Astrocyte (in vitro differentiated cells and primary cell): ENCODE measurements at places on chromosomes 2 and 18.
A peak's percentile ranks its signal among the peaks of the same experiment; 100 is the strongest.

GRCh38 chr2:219461047-219461514 is 26.4 kb downstream of the SPEG start:
- H3K4me1 ChIP-seq, result peaks cover 30% of the 10 kb centered on the region
- H3K4me3 ChIP-seq, result no peak overlapping the region
- DNase-seq, result peak; percentile 29
- peaks cover 5% of the 10 kb centered on the region for H3K36me3 ChIP-seq

- H3K4me1 ChIP-seq, result peaks cover 41% of the 10 kb centered on the region
- H3K27ac ChIP-seq, result peak overlapping the region; percentile 93
- peak overlapping the region; percentile 22 for H3K4me3 ChIP-seq
- DNase-seq, result peak; percentile 90
- peaks cover 8% of the 10 kb centered on the region for H3K36me3 ChIP-seq
These were observed 81.6 kb downstream of the ASAP2 start for GRCh38 chr2:9288233-9288632.

DNA sequence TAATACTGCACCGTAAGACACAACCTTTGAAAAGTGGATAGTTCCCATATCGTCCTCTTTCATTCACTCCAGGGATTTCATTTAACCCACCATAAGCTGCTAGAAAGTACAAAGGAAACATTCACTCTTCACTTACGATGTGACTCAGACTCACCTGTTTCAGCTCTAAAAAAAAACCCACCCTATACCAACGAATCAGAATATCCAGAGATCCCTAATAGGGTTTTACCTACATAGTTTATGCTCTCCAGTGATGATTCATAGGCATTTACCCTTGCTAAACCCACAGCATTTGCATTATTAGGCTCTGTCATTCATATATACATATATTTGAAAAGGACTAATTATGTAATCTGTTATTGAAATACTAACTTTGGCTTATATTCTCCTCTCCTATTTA is 60.2 kb downstream of the PRPF40A start:
- no peak overlapping the region for H3K4me3 ChIP-seq
- no peak overlapping the region for H3K27ac ChIP-seq
- DNase-seq, result no peak
- H3K36me3 ChIP-seq, result peaks cover 50% of the 10 kb centered on the region

DNA sequence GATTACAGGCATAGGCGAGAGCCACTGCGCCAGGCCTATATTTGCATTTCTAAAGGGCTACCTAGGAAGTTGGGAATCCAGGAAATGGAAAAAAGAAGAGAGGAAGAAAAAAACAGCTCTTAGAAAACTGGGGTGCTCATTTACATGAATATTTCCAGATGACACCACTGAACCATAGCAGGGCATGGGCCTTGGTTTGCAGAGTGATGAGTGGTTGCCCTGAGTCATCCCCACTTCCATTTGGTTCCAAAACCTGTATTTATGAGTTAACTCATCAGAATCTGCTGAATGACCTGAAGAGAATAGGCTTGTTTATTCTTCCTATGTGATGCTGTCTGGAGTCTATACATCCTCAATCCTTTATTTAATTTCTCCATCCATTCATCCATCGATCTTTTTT is 36.2 kb downstream of the EHD3 start:
- no peaks in the 10 kb centered on the region for H3K27me3 ChIP-seq
- no peaks in the 10 kb centered on the region for H3K36me3 ChIP-seq
- peak; percentile 59 for DNase-seq
- no peak overlapping the region for H3K4me3 ChIP-seq
- no peak overlapping the region for H3K27ac ChIP-seq

DNA sequence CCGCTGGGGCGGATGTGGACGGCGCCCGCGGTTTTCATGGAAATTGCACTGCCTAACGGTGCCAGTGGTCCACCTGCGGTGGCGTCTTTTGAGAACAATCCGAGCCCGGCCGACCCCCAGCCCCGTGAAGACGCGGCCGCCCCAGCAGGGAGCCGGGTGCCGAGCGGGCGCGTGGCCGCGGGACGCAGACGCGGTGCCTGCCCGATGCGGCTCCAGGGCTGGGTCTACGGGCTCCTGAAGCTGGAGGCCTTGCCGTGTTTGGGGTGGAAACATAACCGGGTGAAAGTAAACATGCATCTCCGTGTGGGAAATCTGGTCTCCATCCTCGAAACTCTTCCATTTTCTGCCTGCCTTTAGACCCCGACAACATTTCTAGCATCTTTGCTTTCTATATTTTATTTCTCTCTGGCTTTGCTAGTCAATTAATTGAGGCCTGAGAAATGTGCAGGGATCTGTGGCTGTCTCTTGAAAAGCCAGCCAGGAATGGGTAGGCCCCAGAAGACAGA is 572 bp downstream of the INPP4A start:
- DNase-seq, result no peak
- H3K27me3 ChIP-seq, result no peaks in the 10 kb centered on the region
- peak overlapping the region; percentile 78 for H3K4me3 ChIP-seq
- H3K27ac ChIP-seq, result peak overlapping the region; percentile 54
- H3K4me1 ChIP-seq, result peaks cover 9% of the 10 kb centered on the region
- H3K36me3 ChIP-seq, result no peaks in the 10 kb centered on the region

- no peaks in the 10 kb centered on the region for H3K27me3 ChIP-seq
- H3K4me3 ChIP-seq, result no peak overlapping the region
- H3K4me1 ChIP-seq, result peaks cover 5% of the 10 kb centered on the region
- no peak for DNase-seq
These were observed 3.7 kb downstream of the FAM98A start for GRCh38 chr2:33595385-33595784.

DNA sequence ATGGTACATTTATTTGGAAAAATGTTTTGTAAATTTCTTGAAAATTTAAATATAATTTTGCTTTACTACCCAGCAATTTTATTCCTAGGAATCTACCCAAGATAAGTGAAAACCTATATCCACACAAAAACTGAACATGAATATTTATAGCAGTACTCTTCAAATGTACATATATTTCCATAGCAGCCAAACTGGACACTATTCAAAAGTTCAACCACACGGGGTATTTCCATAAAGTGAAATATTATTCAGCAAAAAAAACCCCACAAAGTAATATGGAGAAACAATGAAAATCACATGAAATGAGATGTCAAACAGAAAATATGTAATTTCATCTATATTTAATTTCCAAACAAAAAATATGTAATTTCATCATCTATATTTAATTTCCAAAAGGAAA is 1247.6 kb upstream of the TMEFF2 start:
- H3K4me1 ChIP-seq, result no peaks in the 10 kb centered on the region
- DNase-seq, result no peak
- H3K36me3 ChIP-seq, result no peaks in the 10 kb centered on the region

- no peak for DNase-seq
- H3K36me3 ChIP-seq, result no peaks in the 10 kb centered on the region
- H3K4me3 ChIP-seq, result no peak overlapping the region
- no peaks in the 10 kb centered on the region for H3K4me1 ChIP-seq
These were observed 270.8 kb upstream of the PARD3B start for GRCh38 chr2:204274429-204274828.

GRCh38 chr2:61167579-61167978 is 5.6 kb downstream of the C2orf74 start:
- H3K27ac ChIP-seq, result no peak overlapping the region
- no peak overlapping the region for H3K4me3 ChIP-seq
- no peaks in the 10 kb centered on the region for H3K4me1 ChIP-seq
- H3K36me3 ChIP-seq, result peaks cover 3% of the 10 kb centered on the region

GRCh38 chr2:218748741-218749441 is 33.1 kb upstream of the CYP27A1 start:
- H3K36me3 ChIP-seq, result peaks cover 45% of the 10 kb centered on the region
- H3K27me3 ChIP-seq, result no peaks in the 10 kb centered on the region
- H3K27ac ChIP-seq, result no peak overlapping the region
- no peak for DNase-seq
- peaks cover 8% of the 10 kb centered on the region for H3K4me1 ChIP-seq
- no peak overlapping the region for H3K4me3 ChIP-seq

DNA sequence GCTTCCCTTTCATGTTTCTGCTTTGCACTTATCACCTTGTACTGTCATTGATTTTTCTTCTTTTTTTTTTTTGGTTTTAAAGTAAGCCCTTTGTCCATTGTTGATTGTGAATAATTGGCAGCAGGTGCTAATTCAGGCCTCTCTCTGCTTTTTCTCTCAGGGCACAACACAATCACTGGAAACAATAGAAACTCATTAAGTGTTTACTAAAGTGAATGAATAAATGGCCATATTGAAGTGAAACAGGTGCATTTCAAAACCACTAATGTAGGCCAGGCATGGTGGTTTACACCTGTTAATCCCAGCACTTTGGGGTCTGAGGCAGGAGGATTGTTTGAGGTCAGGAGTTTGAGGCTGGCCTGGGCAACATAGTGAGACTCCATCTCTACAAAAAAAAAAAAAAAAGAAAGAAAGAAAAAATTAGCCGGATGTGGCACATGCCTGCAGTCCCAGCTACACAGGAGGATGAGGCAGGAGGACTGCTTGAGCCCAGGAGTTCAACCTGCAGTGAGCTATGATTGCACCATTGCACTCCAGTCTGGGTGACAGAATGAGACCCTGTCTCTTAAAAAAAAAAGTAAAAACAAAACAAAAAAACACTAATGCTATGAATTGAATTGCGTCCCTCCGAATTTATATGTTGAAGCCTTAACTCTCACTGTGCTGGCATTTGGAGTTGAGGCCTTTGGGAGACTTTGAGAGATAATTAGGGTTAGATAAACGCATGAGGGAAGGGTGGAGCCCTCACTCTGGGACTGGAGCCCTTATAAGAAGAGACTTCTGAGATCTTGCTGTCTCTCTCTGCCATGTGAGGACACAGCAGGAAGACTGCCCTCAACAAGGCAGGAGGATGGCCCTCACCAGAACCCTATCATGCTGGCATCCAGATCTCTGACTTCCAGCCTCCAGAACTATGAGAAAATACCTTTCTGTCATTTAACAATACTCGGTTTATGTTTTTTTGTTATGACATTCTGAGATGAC is 19.9 kb downstream of the SLC38A11 start:
- no peak overlapping the region for H3K27ac ChIP-seq
- no peaks in the 10 kb centered on the region for H3K4me1 ChIP-seq
- no peak for DNase-seq
- H3K36me3 ChIP-seq, result no peaks in the 10 kb centered on the region
- H3K27me3 ChIP-seq, result no peaks in the 10 kb centered on the region

DNA sequence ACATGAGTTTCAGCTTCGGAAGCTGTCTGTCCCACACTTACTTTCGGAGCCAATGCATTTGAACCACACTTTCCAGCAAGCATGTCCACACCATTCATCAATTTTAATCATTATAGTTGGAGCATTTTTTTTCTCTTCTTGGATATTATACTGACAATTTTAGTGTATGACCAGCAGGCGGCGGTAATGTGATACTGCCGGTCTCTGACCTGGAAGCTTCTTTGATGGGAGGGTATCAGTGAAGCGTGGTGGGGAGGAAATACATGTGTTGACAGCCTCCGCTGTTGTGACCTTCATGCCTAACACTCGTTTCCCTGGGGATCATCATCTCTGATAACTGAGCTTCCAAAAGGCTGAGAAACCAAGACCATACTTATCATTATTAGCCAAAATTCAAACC is 231.7 kb downstream of the GBX2 start:
- H3K4me1 ChIP-seq, result peaks cover 18% of the 10 kb centered on the region
- no peaks in the 10 kb centered on the region for H3K27me3 ChIP-seq
- no peak overlapping the region for H3K27ac ChIP-seq
- H3K36me3 ChIP-seq, result no peaks in the 10 kb centered on the region
- no peak for DNase-seq
- no peak overlapping the region for H3K4me3 ChIP-seq

DNA sequence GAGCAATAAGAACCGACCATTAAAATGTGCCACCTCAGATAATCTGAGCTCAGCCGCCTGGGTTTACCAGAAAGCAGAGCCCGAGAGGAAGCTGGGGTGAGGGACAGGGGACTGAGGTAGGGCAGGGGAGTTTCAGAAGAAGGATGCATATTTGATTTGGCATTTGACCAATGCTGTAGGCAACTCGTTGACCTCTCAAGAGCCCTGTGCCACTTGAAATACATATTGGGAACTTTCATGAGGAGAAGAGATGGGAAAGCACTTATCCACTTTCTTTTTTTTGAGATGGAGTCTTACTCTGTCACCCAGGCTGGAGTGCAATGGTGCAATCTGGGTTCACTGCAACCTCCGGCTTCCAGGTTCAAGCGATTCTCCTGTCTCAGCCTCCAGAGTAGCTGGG is 148.4 kb upstream of the SPRED2 start:
- DNase-seq, result no peak
- H3K4me3 ChIP-seq, result no peak overlapping the region
- H3K27me3 ChIP-seq, result no peaks in the 10 kb centered on the region
- peaks cover 9% of the 10 kb centered on the region for H3K4me1 ChIP-seq

DNA sequence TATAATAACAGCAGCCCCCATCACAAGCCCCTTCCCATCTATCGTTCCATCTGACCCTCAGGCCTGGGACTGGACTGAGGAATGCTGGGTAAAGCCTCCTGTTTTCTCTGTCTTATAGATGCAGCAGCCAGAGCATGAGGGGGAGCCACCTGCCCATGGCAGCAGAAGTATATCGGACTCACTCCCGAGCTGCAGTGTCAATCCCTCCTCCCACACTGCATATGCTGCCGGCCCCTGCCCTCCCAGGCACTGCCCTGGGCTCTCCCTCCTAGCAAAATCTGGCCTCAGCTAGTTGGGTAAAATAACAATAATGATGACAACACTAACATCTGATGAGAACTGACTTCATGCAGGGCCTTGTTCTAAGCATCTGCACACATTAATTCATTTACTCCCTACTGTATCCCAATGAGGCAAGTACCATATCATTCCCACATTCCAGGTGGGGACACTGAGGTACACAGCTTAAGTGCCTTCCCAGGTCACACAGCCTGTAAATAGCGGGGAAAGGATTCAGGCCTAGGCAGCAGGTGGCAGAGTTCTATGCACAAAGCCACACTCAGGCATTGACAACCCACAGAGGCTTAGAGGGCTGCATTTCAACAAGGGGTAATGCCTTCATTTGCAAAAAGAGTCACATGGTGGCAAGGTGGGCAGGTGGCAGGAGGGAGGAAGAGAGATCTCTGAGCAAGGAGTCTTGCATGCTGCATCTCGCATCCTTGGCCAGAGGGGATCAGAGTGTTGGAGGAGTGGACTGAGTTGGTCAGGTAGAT is 190.0 kb downstream of the ZBTB7C start:
- no peaks in the 10 kb centered on the region for H3K4me1 ChIP-seq
- no peak overlapping the region for H3K27ac ChIP-seq
- H3K27me3 ChIP-seq, result peaks cover 10% of the 10 kb centered on the region
- H3K4me3 ChIP-seq, result no peak overlapping the region
- no peak for DNase-seq

- no peaks in the 10 kb centered on the region for H3K27me3 ChIP-seq
- no peak for DNase-seq
- no peak overlapping the region for H3K27ac ChIP-seq
- no peak overlapping the region for H3K4me3 ChIP-seq
These were observed 271.0 kb downstream of the TGIF1 start for GRCh38 chr18:3720818-3721545.

DNA sequence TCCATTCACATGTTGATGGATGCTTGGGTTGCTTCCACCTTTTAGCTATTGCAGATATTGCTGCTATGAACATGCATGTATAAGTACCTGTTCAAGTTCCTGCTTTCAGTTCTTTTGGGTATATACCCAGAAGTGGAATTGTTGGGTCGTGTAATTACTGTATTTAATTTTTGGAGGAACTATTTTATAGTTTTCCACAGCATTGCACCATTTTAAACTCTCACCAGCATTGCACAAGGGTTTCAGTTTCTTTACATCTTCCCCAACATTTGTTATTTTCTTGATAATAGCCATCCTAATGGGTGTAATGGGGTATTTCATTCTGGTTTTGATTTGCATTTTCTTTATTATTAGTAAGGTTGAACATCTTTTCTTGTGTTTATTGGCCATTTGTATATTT is 16.0 kb downstream of the ACTR3 start:
- H3K27ac ChIP-seq, result no peak overlapping the region
- H3K36me3 ChIP-seq, result no peaks in the 10 kb centered on the region
- no peak for DNase-seq
- no peak overlapping the region for H3K4me3 ChIP-seq
- H3K27me3 ChIP-seq, result no peaks in the 10 kb centered on the region
